ENCODE measurements at places on chromosomes 5 and 9. TPM values are rescaled to one million over a fixed set of nuclear protein-coding genes. Genes with fewer than 3 reads are reported as not detected.

ZDHHC12 gene
- 36.9 TPM for total RNA-seq

TUBB4B gene
- total RNA-seq, result 118 TPM

GRIN3A gene
- not detected for total RNA-seq

NRARP gene
- 1.7 TPM for total RNA-seq

SLC45A2 gene
- total RNA-seq, result not detected

ANKRD18A gene
- total RNA-seq, result not detected

GAPVD1 gene
- total RNA-seq, result 26.0 TPM

SHISAL2B gene
- not detected for total RNA-seq

LCP2 gene
- 0.10 TPM for total RNA-seq

CAMSAP1 gene
- 15.5 TPM for total RNA-seq

ISOC1 gene
- 20.4 TPM for total RNA-seq

TXNDC15 gene
- total RNA-seq, result 64.7 TPM

CDH10 gene
- total RNA-seq, result not detected

ESM1 gene
- total RNA-seq, result 0.25 TPM

SPINK6 gene
- total RNA-seq, result 1.1 TPM

SOHLH1 gene
- not detected for total RNA-seq

TSLP gene
- 0.94 TPM for total RNA-seq

C5 gene
- 3.9 TPM for total RNA-seq

SLC36A2 gene
- total RNA-seq, result not detected

PCDHB10 gene
- total RNA-seq, result 0.56 TPM

BNC2 gene
- 29.7 TPM for total RNA-seq

CDH9 gene
- not detected for total RNA-seq

PCDHA9 gene
- total RNA-seq, result 0.05 TPM

SUSD3 gene
- 2.1 TPM for total RNA-seq

TERT gene
- total RNA-seq, result not detected

PCDHGB5 gene
- total RNA-seq, result 32.0 TPM

NR4A3 gene
- total RNA-seq, result 0.12 TPM

DROSHA gene
- total RNA-seq, result 32.1 TPM

CDX1 gene
- total RNA-seq, result not detected

TTLL11 gene
- 4.1 TPM for total RNA-seq

LPCAT1 gene
- total RNA-seq, result 72.1 TPM

SLC34A1 gene
- not detected for total RNA-seq

EIF4E1B gene
- total RNA-seq, result not detected

PCDHGA3 gene
- total RNA-seq, result 5.1 TPM

ADAMTSL2 gene
- 5.8 TPM for total RNA-seq

JAK2 gene
- total RNA-seq, result 7.9 TPM

TMEM203 gene
- total RNA-seq, result 33.2 TPM

PCDHB5 gene
- 2.2 TPM for total RNA-seq

NR5A1 gene
- total RNA-seq, result not detected

GTF3C5 gene
- total RNA-seq, result 30.9 TPM

ELL2 gene
- 46.6 TPM for total RNA-seq

FBP1 gene
- not detected for total RNA-seq

GDNF gene
- total RNA-seq, result not detected

TRMO gene
- 17.2 TPM for total RNA-seq

PSD2 gene
- total RNA-seq, result not detected

QSOX2 gene
- total RNA-seq, result 8.7 TPM

FBP2 gene
- total RNA-seq, result not detected

KIF20A gene
- 4.8 TPM for total RNA-seq

ZNF454 gene
- total RNA-seq, result 2.0 TPM

CWC27 gene
- total RNA-seq, result 9.2 TPM

PCDHB4 gene
- 0.75 TPM for total RNA-seq

SCGB3A2 gene
- total RNA-seq, result not detected

FGFR4 gene
- 17.4 TPM for total RNA-seq

MZB1 gene
- total RNA-seq, result not detected

LCN2 gene
- not detected for total RNA-seq

IL33 gene
- total RNA-seq, result 127 TPM

All from cardiac ventricle fibroblast (primary cell).